ENCODE measurements at places on chromosomes 1 and 21. TPM values are rescaled to one million over a fixed set of nuclear protein-coding genes. Genes with fewer than 3 reads are reported as not detected.

The MINDY1 gene
- 32.6 TPM for total RNA-seq

The SIK1 gene
- total RNA-seq: 2.8 TPM

DNA sequence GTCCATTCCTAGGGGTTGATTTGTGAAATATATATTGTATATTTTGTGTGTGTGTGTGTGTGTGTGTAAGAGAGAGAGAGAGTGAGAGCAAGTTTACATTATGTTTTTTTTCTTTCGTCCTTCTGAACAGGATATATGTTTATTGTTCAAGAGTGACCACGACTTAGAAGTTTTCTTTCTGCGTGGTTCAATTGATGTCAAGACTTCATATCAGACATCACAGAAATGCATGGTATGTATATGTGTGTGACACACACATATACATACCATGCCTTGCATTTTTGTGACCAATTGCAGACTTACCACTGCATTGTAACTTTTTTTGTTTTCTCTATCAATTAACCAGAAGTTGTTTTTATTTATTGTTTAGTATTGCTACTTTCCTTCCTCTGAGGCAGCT, 2.5 kb downstream of the RASAL2 start:
- peak overlapping the region; percentile 88 for H3K4me3 ChIP-seq
- no peak for DNase-seq
- no peaks in the 10 kb centered on the region for H3K36me3 ChIP-seq
- no peaks in the 10 kb centered on the region for H3K27me3 ChIP-seq

- H3K4me3 ChIP-seq: no peak overlapping the region
- H3K4me1 ChIP-seq: no peaks in the 10 kb centered on the region
- H3K27me3 ChIP-seq: no peaks in the 10 kb centered on the region
- H3K36me3 ChIP-seq: no peaks in the 10 kb centered on the region
Measured at GRCh38 chr1:34268311-34268954, 91.7 kb downstream of the C1orf94 start.

DNA sequence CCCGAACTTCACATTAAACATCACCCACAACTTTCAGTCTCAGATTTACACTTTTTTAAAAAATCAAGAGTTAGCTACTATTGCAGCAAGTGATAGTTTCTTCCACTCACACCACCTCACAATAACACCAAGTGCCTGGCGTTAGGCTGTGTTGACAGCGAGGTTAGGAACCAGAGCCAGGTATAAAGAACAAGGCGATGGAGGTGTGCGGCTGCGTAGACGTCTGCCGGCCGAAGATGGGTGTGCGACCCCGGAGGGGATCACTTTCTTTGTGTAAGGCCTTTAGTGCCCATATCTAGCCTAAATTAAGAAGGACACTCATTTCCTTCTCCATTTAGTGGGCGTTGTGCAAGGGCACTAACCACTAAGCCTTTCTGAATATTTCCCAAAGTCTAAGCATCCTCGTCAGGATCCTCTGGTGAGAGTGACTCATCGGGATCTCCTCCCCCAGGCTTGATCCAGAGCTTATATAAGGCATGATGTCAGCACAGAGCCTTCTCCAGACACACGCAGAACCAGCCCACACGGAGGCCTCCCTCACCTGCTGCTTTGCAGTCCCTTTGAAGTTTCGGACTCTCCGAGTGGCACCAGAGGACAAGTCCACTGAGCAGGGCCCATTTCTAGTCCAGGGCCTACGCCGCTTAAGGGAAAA, 11.8 kb downstream of the NHLH2 start:
- no peaks in the 10 kb centered on the region for H3K36me3 ChIP-seq
- no peak for DNase-seq
- no peaks in the 10 kb centered on the region for H3K27me3 ChIP-seq
